IMR-90 (cell line): ENCODE measurements at places on chromosomes 5 and 9. TPM values are rescaled to one million over a fixed set of nuclear protein-coding genes. Genes with fewer than 3 reads are reported as not detected.

PLAC8L1 gene
- 0.27 TPM in 1 of 2 replicates, not detected in the other for polyA plus RNA-seq

S1PR3 gene
- polyA plus RNA-seq: 25.0 and 28.4 TPM in 2 replicates

GALNT12 gene
- polyA plus RNA-seq: 2.0 and 2.3 TPM in 2 replicates

JAKMIP2 gene
- not detected in 2 replicates for polyA plus RNA-seq

PCDHB7 gene
- 0.27 and 0.38 TPM in 2 replicates for polyA plus RNA-seq

GRXCR2 gene
- not detected in 2 replicates for polyA plus RNA-seq

BHMT2 gene
- polyA plus RNA-seq: 0.16 and 0.60 TPM in 2 replicates

NRARP gene
- 0.15 and 0.39 TPM in 2 replicates for polyA plus RNA-seq

WDR70 gene
- polyA plus RNA-seq: 12.1 and 16.7 TPM in 2 replicates

LAMC3 gene
- not detected in 2 replicates for polyA plus RNA-seq

CCNJL gene
- 3.8 and 5.3 TPM in 2 replicates for polyA plus RNA-seq

CENPK gene
- polyA plus RNA-seq: 6.6 and 9.4 TPM in 2 replicates

PCDHAC2 gene
- not detected in 2 replicates for polyA plus RNA-seq

CARD6 gene
- 1.5 and 1.8 TPM in 2 replicates for polyA plus RNA-seq

FAXDC2 gene
- 8.1 and 8.9 TPM in 2 replicates for polyA plus RNA-seq

TLX3 gene
- polyA plus RNA-seq: not detected in 2 replicates
